Mucosa of descending colon (tissue), 3 donors: ENCODE measurements at places on chromosomes 6 and 20. TPM values are rescaled to one million over a fixed set of nuclear protein-coding genes. Genes with fewer than 3 reads are reported as not detected.

LAMA2 gene
- total RNA-seq: 3.6 TPM

BTN3A1 gene
- 45.8 TPM for total RNA-seq

ZNF831 gene
- 0.38 TPM for total RNA-seq

DNA sequence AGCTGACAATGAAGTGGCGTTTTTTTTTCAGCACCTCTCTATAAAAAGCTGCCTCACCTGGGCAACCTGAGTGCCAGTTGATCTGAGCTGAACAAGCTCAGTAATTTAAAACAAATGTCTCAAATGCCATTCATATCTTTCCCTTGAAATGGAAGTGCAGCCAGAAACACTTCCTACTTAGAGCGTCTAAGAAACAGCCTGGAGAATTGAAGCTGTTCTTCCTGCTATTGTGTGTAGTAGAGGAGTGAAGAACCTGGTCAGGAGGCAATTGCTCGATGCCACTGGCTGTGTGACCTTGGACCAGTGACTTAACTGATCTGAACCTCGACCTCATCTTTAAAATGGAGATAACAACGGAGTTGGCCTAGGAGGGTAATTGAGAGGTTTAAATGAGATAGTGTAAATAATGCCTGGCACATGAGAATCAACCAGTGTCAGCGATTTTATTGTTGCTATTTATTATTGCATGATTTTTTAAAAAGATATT is 95.4 kb upstream of the FOXQ1 start:
- DNase-seq: no peak

GRCh38 chr20:58841539-58842264 is 9.0 kb downstream of the GNAS-AS1 start:
- DNase-seq: no peak

DNA sequence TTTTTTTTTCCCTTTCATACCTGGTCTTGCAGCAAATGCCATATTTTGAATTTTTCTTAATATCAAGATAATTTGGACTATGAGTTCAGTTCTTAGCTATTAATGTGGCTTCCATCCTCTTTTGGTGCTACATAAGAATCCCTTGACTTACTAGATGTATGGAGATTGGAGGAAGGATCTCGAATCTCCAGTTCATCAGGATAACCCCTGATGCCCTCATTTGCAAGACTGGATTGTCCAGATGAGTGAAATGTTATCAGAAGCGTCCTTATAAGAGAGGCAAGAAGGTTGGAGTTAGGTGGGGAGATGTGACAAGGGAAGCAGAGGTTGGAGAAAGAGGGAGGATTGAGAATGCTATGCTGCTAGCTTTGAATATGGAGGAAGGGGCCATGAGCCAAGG is 499.6 kb upstream of the SYNCRIP start:
- no peak for DNase-seq
